Islet precursor cell (in vitro differentiated cells): ENCODE measurements at places on chromosomes 7 and 10.

GRCh38 chr7:128356546-128357216 is 4.8 kb downstream of the PRRT4 start:
- peak; percentile 75 for DNase-seq

- DNase-seq, result peak; percentile 80
Observed at GRCh38 chr7:131538071-131538812, 18.2 kb downstream of the PODXL start.

DNA sequence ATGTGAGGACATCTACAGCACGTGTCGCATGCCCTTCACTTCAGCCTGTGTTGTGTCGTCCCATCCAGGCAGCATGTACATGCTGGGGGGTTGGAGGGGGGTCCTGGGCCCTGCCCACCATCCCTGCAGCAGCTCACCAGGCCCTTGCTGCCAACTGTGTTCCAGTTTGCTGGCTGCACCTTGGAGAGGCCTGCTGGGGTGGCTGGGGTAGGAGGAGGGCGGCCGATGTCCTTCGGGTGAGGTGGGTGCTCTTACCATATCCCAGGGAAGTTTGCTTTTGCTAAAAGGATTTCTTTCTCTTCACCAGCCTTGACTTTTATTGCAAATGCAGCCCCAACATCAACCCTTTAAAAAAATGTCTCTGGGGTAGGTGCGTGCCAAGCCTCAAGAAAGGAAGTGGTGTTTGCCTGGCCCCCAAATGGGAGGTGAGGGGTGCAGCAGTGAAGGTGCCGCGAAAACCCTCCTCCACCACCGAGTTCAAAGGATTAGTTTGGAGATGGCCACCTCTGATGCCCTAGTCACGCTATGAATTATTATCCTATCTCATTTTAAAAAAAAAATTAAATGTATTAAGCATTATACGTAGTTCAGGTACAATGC is 165.8 kb upstream of the KLF6 start:
- DNase-seq, result no peak

GRCh38 chr10:94091649-94092048 is 97.9 kb downstream of the PLCE1 start:
- no peak for DNase-seq
